Common myeloid progenitor, CD34-positive (primary cell): ENCODE measurements at places on chromosomes 1 and 21.

DNA sequence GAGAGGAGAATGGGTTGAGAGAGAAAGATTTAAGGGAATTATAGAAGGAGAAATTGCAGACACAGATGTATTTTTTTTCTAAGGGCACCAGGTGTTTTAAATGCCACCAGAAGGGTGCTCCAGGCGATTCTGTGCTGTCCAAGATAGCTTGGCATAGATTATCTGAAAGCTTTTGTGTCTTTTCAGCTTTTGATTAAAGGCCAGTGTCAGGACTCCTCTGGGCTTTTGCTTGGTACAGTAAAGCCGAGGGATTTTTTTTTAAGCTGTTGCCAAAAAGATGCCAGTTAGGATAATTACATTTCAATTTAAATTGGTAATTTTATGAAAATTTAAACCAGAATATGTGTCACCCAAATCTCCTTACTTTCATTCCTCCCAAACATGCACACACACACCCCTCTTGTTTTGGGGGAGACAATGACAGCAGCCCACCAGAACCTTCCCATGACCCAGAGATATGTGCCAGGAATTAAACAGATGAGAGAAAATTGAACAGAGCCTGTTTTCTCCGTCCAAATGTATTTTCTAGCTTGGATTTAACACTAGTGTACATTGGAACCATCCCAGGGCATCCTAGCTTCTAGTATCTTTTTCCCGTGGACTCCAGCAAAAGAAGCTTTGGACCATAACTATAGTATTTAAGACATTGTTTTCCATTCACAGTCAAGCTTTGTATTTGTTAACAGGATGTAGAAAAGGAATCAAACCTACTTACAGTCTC is 670.7 kb upstream of the CXADR start:
- H3K27me3 ChIP-seq = no peaks in the 10 kb centered on the region
- no peaks in the 10 kb centered on the region for H3K4me1 ChIP-seq
- H3K4me3 ChIP-seq = no peak overlapping the region
- H3K36me3 ChIP-seq = no peaks in the 10 kb centered on the region
- H3K27ac ChIP-seq = no peak overlapping the region
- no peak for DNase-seq

DNA sequence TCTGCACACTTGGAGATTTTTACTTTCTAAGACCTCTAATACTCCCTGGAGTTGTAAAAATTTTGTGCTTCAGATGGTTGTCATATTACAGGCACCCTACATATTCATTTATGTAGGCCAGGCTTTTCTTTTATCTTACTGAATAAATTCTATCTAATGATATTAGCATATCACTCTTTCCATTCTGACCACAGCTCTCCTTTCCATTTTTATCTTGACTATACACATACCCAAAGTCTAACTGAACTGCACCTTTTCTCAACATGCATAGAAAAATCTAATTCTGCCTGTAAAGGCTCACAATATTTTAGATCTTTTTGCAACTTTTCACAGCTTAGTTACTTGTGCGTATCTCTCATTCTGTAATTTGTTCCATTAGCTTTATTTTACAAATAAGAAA is 52.7 kb upstream of the TSHB start:
- H3K4me1 ChIP-seq = no peaks in the 10 kb centered on the region
- no peaks in the 10 kb centered on the region for H3K36me3 ChIP-seq
- DNase-seq = no peak

GRCh38 chr1:17441265-17441992 is 2.0 kb upstream of the RCC2 start:
- H3K27ac ChIP-seq = no peak overlapping the region
- peaks cover 25% of the 10 kb centered on the region for H3K4me1 ChIP-seq
- no peaks in the 10 kb centered on the region for H3K27me3 ChIP-seq
- H3K4me3 ChIP-seq = no peak overlapping the region
- DNase-seq = peak; percentile 36

DNA sequence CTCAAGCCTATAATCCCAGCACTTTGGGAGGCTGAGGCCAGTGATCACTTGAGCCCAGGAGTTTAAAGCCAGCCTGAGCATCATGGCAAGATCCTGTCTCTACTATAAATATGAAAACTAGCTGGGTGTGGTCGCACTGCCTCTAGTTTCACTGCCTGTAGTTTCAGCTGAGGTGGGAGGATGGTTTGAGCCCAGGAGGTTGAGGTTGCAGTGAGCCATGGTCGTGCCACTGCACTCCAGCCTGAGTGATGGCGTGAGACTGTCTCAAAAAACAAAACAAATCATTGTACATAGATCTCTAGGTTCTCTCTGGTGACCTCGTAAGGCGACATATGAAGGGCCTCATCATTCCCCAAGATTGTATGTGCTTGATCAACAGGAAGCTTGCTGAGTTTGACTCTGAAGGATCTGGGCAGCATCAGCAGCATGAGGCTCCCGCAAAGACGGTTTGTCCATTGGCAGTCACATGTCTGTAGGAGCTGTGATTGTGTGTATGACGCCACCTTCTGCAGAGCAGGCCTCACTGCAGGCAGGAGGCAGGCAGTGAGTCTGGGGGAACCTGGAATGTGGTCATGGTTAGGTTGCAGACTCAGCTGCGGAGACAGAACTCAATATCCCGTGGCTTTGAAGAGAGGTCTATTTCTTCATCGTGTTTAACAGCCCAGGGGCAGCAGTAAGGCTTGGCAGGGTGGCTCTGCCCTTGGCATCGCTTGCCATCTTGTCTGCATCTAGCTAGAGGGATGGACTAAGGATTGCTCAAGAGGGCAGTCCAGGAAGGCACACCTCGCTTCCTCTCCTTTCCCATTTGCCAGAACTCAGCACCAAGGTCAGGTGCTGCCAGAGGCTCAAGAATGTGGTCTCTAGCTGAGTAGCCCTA is 14.0 kb downstream of the ATP5PO start:
- H3K4me1 ChIP-seq = no peaks in the 10 kb centered on the region
- DNase-seq = peak; percentile 54
- H3K36me3 ChIP-seq = peaks cover 52% of the 10 kb centered on the region
- H3K27ac ChIP-seq = no peak overlapping the region

- no peak for DNase-seq
- H3K27ac ChIP-seq = no peak overlapping the region
- no peaks in the 10 kb centered on the region for H3K4me1 ChIP-seq
- no peak overlapping the region for H3K4me3 ChIP-seq
These were observed 33.4 kb upstream of the ARHGAP29 start for GRCh38 chr1:94270801-94271203.

- no peaks in the 10 kb centered on the region for H3K27me3 ChIP-seq
- peaks cover 32% of the 10 kb centered on the region for H3K36me3 ChIP-seq
- no peak for DNase-seq
- no peak overlapping the region for H3K27ac ChIP-seq
These were observed 2.1 kb upstream of the B4GALT2 start for GRCh38 chr1:43976890-43977289.

DNA sequence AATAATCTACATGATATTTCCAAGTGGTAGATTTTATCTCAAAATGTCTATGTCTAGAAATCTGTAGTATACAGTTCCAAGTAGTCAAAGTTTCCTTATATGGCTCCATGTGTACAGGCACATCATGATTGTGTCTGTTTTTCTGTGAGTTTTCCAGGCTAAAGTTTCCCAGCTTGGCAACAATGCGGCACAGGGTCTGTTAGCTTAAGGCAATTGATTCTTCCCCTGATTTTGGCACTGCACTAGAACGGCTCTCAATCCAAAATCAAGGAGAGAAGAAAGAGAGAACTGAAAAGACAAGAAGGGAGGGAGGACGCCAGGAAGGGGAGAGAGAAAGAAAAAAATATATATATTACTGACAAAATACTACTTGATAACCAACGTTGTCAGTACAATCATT is 193.9 kb upstream of the SNX7 start:
- H3K4me1 ChIP-seq = no peaks in the 10 kb centered on the region
- no peaks in the 10 kb centered on the region for H3K27me3 ChIP-seq
- H3K27ac ChIP-seq = no peak overlapping the region
- no peaks in the 10 kb centered on the region for H3K36me3 ChIP-seq
- no peak for DNase-seq

GRCh38 chr1:205069371-205070125 is 14.7 kb downstream of the TMEM81 start:
- no peaks in the 10 kb centered on the region for H3K27me3 ChIP-seq
- DNase-seq = no peak
- H3K4me1 ChIP-seq = no peaks in the 10 kb centered on the region

GRCh38 chr1:206012086-206012859 is 9.1 kb upstream of the RAB7B start:
- H3K4me3 ChIP-seq = peak overlapping the region; percentile 20
- H3K36me3 ChIP-seq = no peaks in the 10 kb centered on the region

DNA sequence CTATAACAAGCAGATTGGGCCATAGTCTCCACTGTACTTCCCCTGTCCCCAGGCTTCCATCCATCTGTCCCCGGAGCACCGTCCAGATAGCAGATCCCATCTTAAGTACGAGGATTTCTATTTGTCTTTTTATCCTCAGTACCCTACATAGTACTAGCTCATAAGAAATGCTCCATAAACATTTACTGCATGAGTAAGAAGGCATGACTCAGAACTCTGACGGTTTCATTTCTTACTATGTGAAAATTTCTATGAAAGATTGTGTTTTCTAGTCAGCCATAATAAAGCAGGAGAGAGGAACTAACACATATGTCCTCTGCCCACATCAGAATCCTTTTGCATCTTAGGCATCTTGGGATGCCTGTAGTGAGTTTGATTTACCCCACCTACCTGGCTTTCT is 49.5 kb downstream of the CHD1L start:
- no peak overlapping the region for H3K4me3 ChIP-seq
- H3K4me1 ChIP-seq = peaks cover 11% of the 10 kb centered on the region
- DNase-seq = no peak
- H3K27ac ChIP-seq = no peak overlapping the region

DNA sequence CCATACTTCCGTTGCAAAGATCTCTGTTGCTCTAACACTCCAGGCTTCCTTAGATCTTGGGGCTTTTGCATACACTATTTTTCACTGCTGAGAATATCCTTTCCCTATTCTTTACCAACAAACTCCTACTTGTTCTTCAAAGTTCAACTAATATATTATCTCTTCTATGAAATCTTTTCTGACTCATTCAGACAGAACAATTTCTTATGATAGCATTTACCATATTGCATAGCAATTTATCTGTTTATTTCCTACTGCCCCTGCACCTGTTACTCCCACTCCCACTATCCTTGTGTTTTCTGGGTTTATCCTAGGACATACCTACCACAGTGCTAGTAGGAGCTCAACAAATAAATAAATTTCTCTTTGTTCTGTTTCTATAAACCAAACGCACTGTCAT is 11.0 kb downstream of the GADD45A start:
- no peaks in the 10 kb centered on the region for H3K36me3 ChIP-seq
- peaks cover 5% of the 10 kb centered on the region for H3K4me1 ChIP-seq

GRCh38 chr1:76037324-76037723 is 37.2 kb upstream of the ST6GALNAC3 start:
- no peaks in the 10 kb centered on the region for H3K36me3 ChIP-seq
- H3K27ac ChIP-seq = no peak overlapping the region
- H3K27me3 ChIP-seq = no peaks in the 10 kb centered on the region
- no peak overlapping the region for H3K4me3 ChIP-seq
- no peaks in the 10 kb centered on the region for H3K4me1 ChIP-seq

DNA sequence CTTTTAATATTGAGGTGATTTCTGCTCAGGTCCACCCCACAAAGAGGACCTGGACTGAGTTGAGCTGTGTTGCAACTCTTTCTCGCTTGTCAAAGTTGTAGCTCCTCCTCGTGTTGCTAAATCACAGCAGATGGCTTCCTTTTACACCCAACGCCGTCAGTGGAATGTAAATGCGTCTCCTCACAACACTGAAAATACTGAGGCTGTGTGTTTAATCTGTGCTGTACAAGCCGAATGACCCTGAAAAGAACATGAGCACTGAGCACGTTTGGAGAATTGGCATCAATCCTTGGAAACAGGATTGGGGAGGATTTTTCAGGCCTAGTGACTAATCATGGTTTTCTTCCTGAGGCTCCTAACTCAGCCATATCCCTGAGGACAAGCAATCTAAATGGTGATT is 196.0 kb downstream of the CRB1 start:
- no peak for DNase-seq
- no peaks in the 10 kb centered on the region for H3K27me3 ChIP-seq
- H3K4me1 ChIP-seq = peaks cover 20% of the 10 kb centered on the region
- no peak overlapping the region for H3K27ac ChIP-seq
